ENCODE measurements at places on chromosomes 5 and 9.
A peak's percentile ranks its signal among the peaks of the same experiment; 100 is the strongest.

DNA sequence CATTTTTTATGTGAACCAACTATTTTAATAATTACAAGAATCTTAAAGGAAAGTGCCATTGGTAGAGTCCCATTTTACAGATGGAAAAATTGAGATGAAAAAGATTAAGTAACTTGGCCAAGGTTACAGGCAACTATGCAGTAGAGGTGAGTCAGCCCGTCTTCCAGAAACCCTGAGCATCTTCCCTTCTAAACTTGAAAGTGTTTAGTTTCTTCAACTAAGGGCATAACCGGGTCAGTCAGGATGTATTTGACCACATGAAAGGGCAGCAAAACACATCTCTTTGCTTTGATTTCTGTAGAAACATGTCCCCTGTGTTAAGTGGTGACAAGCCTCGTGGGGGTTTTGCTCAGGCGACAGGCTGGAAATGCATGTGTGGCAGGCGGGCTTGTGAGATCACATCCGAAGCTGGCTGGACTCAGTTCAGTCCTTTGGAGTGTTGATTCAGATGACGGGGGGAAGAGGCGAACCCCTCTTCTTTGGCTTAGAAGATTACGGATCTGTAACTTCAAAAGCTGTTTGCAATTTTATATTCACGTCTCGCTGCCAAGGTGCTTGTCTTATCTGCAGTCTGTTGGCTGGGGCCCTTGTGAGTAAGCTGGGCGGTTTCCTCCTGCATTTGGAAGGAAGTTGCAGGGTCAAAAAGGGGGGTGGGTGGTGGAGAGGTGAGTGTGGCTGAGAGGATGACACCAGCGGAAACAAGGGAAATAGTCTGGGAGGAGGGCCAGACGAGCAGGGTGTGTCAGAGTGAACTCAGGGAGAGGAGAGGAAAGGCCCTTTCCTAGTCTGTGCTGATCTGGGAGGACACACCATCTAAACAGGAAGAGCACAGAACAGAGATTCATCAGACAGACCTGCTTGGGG, 78.9 kb upstream of the RPS23 start:
- peak; percentile 55 for DNase-seq

GRCh38 chr5:159933531-159934485, 17.5 kb downstream of the ADRA1B start:
- no peak for DNase-seq

DNA sequence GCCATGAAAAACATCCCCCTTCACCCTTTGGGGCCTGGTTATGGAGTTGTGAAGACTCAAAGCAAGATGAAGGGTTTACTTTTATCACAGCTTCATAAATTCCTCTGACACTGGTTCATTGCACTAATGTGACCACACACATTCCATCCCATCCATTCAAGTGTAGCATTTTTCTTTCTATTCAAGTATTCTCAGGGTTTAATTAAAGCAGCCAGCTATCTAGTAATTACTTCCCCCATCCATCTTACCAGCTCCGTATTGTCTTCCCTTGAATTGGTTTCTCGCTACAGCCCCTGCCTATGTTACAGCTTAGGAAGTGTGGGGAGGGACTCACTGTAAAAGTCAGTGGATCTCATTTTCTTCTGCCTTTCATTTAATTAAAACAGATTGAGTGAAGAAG, 387.0 kb upstream of the RFX3 start:
- no peak for DNase-seq

DNA sequence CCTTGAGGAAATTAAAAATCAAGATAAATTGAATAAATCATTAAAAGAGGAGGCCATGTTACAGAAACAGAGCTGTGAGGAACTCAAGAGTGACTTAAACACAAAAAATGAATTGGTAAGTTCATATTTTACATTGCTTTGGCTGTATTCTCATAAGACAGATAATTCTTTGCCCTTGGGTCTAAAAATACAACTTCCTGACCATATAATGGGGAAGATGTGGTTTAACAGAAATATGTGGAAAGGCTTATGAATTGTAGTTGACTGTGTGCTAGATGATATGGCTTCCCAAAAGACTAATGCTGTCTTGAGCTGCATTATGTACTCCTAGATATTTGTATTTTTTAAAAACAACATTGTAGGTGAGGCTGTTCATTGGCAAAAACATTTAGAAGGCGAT, 33.1 kb downstream of the CNTRL start:
- no peak for DNase-seq

DNA sequence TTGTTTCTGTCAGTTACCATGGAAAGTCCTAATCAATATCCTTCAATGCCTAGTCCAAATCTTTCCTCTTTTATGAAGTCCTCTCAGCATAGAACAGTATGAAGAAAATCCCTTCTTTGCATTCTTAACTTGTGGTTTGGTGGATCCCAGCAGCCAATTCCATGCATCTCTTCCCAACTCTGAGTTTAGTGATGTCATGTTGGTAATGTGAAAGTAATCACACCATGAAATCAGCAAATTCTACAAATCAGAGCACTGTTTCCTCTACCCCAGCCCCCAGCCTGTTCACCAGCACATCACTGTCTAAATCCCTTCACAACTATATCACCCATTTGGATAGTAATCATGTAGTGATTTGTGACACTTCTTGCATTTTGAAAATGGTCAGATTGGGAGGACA, 4.7 kb upstream of the C1QTNF2 start:
- DNase-seq, result no peak

GRCh38 chr9:131534721-131535237, 3.7 kb upstream of the UCK1 start:
- DNase-seq, result no peak

DNA sequence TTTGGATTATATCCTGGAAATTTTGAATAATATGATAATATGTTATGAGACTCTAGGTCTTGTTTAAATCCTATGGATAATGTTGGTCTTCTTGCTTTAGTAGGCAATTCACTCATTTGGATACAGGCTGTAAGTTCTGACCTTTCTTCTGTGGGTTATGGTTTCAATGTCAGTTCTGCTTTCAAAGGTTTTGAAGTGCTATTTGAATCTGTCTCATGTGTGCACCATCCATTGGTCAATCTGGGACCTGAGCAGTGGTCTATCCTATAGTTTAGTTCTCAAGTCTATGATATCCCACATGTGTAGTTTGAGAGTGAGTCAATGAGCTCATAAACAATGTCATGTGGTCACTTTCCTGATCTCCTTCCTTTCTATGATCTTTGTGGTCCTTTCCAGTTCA, 94.4 kb downstream of the RMI1 start:
- no peak for DNase-seq

- DNase-seq, result no peak
Observed at GRCh38 chr9:19281801-19282200, 51.3 kb downstream of the DENND4C start.

GRCh38 chr5:35149041-35149440, 81.2 kb downstream of the PRLR start:
- DNase-seq, result no peak

GRCh38 chr5:42908509-42909488, 97.1 kb upstream of the SELENOP start:
- DNase-seq, result peak; percentile 88

DNA sequence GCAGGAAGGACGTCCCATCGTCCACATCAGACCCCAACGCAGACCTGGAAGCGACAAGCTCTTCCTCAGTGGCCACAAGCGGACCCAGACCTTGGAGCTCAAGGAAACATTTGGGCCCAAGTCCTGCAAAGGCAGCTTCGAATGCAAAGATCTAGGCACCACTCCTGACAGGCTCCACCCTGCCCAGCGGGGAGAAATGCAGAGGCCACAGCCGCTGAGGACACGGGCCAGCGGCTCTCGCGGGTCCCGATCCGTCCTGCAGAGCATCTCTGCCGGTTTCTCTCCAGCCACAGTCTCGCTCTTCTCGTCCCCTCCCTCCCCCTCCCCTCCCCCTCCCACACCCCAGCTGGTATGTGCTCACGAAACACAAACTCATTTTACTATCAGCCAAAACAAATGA, 4.9 kb downstream of the SOHLH1 start:
- DNase-seq, result no peak

DNA sequence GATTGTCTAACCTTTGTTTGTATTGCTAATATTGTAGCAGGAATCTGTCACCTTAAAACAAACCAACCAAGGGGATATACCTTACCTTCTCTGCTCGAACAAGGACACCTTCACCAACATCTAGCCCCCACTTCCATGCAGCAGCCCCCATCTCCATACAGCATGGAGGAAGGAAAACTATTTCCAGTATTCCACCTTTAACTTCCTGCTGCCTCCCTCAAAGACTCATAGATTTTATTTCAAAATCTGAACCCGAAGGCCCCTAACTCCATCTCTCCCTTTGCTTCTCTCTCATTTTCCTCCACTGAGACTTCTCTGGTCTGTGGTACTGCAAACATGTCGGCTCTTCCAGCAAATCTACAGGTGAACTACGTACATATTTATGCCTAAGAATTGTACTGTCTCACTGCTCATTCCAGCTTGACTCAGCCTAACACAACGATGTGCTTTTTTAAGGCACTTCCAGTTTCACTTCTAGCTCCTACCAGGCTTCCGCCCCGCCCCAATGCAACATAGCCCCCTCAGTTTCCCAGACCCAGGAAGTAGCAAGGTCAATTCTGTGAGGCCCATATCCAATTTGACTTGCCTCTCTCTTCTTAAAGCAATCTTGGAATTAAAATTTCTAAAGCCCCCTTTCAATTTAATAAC, 70.7 kb upstream of the RNF38 start:
- DNase-seq, result peak; percentile 61

DNA sequence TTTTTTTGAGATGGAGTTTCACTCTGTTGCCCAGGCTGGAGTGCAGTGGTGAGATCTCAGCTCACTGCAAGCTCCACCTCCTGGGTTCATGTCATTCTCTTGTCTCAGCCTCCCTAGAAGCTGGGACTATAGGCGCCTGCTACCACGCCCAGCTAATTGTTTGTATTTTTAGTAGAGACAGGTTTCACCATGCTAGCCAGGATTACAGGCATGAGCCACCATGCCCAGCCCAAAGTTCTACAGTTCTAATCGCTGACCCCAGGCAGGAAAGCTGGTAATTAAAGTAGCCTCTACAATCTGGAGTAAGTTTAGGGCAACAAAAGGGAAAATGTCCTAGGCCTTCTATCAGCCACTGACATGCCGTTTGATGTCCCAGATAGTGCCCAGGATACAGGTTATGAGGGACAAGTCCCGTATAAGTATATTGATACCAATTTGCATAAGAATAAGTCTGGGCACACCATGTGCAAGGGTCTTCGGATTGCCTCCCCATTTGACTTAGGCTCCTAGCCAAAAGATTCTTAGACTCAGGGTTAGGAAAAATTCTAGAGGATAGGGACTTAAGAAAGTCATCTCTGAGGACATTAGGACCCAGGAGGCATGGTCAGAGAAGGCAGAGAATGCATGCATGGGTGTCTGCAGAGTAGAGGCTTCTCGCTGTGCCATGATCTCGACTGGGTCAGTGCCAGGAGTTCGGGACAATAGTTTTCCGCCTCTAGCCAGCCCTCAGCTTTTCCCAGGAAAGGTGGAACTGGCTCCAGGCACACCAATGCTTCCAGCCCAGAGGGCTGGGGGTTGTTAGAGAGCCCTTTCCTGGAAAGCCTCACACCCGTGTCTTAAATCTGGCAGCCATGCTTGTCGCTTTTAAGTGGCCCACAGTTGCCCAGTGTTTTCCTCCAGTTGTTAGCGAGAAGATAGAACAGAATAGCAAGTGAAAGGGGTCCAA, 1111.1 kb downstream of the TAF11L14 start:
- DNase-seq, result no peak

- no peak for DNase-seq
Observed at GRCh38 chr5:53161876-53162275, 52.3 kb upstream of the MOCS2 start.

- no peak for DNase-seq
Observed at GRCh38 chr5:14168144-14168792, 25.1 kb downstream of the TRIO start.

GRCh38 chr5:164627021-164627420, 1121.6 kb downstream of the MAT2B start:
- DNase-seq, result no peak

- DNase-seq, result no peak
Observed at GRCh38 chr5:140213370-140213983, 38.5 kb downstream of the CYSTM1 start.

- no peak for DNase-seq
Observed at GRCh38 chr9:37904445-37905130, 661 bp upstream of the SLC25A51 start.

- DNase-seq, result no peak
Observed at GRCh38 chr5:98314292-98314691, 459.2 kb upstream of the RGMB start.

DNA sequence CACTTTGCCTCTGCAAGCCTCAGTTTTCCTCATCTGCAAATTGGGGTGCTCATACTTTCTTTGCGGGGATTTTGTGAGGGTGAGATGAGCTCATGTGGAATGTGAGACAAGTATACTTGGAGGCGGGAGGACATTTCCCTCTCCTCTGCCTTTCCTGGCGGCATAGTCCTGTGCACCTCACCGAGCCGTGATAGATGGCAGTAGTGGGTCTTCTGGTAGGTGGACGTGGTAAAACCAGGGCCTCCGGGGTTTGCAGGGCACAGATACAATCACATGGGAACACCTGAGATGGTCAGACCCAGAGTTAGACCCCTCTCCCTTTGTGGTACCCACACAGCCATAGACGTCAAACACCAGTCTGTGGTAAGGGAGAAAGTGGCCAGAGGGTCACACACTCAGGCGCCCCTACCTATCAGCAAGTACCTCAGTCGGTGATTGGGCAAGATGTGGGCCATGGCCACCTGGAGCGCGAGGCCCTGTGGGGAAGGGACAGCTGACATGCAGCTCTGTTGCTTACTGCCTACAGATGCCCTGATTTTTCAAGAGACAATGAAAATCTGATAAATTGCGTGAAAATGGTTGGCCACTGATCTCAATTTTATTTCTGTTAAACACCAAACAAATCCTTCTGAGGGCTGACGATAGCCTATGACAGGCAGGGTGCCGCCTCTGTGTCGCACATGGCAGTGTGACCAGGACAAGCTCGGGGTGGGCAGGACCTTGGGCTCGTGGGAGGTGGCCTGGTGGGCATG, 9.9 kb downstream of the ERGIC1 start:
- no peak for DNase-seq

- DNase-seq, result no peak
Observed at GRCh38 chr5:58043032-58043945, 416.6 kb downstream of the PLK2 start.

DNA sequence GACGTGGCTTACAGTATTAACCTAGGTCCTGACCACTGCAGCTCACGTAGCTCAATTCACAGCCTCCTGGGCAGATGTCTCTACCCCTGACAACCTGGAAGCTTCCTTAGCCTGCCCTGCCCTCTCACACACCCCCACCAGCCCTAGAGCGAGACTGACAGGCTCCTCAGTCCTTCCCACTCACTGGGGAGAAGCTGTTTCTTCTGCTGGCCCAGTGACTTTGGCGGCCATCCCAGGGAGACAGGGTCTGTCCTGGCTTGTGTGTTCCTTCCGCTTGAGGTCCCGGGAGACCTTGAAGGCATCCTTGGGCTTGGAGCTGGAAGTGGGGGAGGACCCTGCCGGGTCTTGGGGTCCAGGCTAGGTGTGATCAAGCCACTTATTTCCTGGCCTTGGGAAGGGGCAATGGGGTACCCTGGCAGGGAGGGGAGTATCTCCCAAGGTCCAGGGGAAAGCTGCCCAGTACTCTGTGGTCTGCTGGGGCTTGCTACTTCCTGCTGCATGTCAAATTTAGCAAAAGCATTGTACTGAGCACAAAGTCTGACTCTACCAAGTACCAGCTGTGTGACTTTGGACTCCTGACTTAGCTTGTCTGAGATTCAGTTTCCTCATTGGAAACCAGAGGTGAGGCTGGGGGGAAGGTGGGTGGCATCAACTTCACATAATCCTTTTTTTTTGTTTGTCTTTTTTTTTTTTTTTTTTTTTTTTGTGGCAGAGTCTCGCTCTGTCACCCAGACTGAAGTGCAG, 1.9 kb downstream of the MIGA2 start:
- DNase-seq, result no peak

Data from stimulated activated CD4-positive, alpha-beta T cell treated with anti-CD3 and anti-CD28 coated beads, Interleukin-4, amount 100 ng/mL, for 1 hour (primary cell).